ENCODE measurements at places on chromosomes 12 and 14. TPM values are rescaled to one million over a fixed set of nuclear protein-coding genes. Genes with fewer than 3 reads are reported as not detected.
A peak's percentile ranks its signal among the peaks of the same experiment; 100 is the strongest.

DNA sequence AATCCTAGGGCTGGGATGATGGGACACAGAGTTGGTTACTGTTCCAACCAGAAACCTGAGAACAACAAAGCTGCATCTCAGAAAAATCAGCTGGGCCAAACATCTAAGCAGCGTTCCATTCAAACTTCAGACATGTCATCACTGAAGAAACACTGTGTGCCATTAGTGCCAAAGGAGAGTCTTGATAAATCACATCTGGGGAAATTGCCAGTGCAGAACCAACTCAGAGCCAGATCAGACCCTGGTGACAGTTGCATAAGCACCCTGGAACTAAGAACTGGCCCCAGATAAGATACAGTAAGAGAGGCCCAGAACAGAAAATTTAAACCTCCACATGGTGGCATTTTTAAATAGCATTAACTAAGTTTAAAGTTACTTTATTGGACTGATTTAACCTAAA lies 482.8 kb downstream of the PRKD1 start:
- no peaks in the 10 kb centered on the region for H3K36me3 ChIP-seq
- H3K4me1 ChIP-seq = no peaks in the 10 kb centered on the region
- no peak overlapping the region for H3K27ac ChIP-seq
- H3K4me3 ChIP-seq = no peak overlapping the region
- DNase-seq = no peak

DNA sequence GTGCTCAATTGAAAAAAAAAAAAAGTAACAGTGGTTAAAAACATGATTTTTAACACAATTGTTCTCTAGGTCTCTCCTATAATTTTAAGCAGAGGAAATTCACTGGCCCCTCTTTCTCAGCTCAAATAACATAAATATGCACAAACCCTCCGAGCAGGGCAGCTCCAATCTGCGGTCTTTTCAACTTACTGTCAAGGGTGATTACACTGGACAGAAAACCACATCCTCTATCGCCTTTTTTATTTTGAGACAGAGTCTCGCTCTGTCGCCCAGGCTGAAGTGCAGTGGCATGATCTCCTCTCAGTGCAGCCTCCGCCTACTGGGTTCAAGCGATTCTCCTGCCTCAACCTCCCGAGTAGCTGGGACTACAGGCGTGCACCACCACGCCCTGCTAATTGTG lies 16.5 kb upstream of the GABARAPL1 start:
- H3K4me3 ChIP-seq = no peak overlapping the region
- DNase-seq = no peak
- no peaks in the 10 kb centered on the region for H3K27me3 ChIP-seq
- H3K36me3 ChIP-seq = no peaks in the 10 kb centered on the region
- H3K27ac ChIP-seq = no peak overlapping the region

- H3K4me3 ChIP-seq = peak overlapping the region; percentile 94
- H3K4me1 ChIP-seq = peaks cover 19% of the 10 kb centered on the region
- DNase-seq = no peak
- H3K36me3 ChIP-seq = no peaks in the 10 kb centered on the region
- H3K27me3 ChIP-seq = no peaks in the 10 kb centered on the region
Measured at GRCh38 chr12:26833743-26834490, 923 bp upstream of the ITPR2 start.

DNA sequence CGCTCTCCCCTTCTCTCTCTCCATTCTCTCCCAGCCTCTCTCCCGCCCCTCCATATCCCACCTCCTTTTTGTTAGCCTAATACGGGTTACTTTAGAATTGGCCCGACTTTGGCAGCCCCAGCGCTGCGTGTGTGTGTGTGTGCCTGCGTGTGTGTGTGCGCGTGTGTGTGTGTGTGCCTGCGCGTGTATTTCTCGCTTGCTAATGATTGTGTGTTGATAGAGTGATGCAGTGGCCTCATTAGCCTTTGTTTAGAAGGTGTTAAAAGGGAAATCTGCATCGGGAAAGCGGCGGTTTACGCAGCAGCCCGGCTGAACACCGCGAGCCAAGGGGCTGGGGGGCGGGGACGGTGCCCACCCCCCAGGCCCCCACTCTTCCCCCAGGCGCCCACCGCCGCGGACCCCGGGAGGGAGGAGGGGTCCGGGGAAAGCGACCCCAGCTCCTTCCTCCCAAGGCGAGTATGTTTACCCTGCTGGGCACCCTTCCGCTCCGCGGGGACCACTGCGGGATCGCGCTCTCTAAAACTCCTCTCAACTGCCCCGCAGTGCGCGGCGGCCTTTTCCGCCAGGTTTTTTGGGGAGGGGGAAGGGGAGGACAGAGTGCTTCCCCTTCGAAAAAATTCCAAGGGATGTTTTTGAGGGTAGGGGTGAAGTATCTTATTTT lies 6.8 kb upstream of the LHX5 start:
- H3K4me3 ChIP-seq = no peak overlapping the region
- no peak overlapping the region for H3K27ac ChIP-seq
- no peak for DNase-seq
- no peaks in the 10 kb centered on the region for H3K36me3 ChIP-seq
- H3K27me3 ChIP-seq = peaks cover 63% of the 10 kb centered on the region
- H3K4me1 ChIP-seq = peaks cover 4% of the 10 kb centered on the region

DNA sequence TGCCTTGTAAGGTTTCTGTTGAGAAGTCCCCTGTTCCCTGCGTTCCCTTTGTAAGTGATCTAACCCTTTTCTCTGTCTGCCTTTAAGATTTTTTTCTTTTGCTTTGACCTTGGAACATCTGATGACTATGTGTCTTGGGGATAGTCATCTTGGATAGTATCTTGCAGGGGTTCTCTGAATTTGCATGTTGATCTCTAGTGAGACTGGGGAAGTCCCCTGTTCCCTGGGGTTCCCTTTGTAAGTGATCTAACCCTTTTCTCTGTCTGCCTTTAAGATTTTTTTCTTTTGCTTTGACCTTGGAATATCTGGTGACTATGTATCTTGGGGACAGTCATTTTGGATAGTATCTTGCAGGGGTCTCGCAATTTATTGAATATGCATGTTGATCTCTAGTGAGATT lies 38.2 kb upstream of the TMX1 start:
- no peaks in the 10 kb centered on the region for H3K4me1 ChIP-seq
- no peak for DNase-seq
- no peak overlapping the region for H3K27ac ChIP-seq
- no peak overlapping the region for H3K4me3 ChIP-seq
- H3K36me3 ChIP-seq = no peaks in the 10 kb centered on the region
- H3K27me3 ChIP-seq = no peaks in the 10 kb centered on the region

Gene AMIGO2
- total RNA-seq = 3.8 TPM

Gene CREBL2
- total RNA-seq = 50.3 TPM

Gene AQP2
- not detected for total RNA-seq
